ENCODE measurements at places on chromosomes 3 and 15.
A peak's percentile ranks its signal among the peaks of the same experiment; 100 is the strongest.

GRCh38 chr3:128316481-128316891 is 150.2 kb downstream of the DNAJB8 start:
- no peak for DNase-seq

DNA sequence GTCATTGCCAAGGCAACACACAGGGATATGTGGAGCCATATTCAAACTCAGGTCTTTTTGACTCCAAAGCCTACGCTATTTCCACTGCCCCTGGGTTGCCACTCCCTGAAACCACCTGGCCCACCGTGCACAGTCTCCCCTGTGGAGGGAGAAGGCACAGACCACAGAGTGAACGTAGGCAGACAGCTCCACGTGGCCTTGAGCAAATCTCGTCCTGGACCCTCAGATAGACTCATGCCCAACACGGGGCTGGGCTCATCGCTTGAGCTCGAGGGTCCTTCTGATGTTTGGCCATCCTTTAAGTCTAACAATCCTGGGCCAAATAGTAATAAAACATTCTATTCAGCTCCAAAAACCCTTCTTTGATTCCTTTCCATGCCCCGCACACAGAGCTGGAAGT is 72.0 kb downstream of the CPN2 start:
- no peak for DNase-seq

DNA sequence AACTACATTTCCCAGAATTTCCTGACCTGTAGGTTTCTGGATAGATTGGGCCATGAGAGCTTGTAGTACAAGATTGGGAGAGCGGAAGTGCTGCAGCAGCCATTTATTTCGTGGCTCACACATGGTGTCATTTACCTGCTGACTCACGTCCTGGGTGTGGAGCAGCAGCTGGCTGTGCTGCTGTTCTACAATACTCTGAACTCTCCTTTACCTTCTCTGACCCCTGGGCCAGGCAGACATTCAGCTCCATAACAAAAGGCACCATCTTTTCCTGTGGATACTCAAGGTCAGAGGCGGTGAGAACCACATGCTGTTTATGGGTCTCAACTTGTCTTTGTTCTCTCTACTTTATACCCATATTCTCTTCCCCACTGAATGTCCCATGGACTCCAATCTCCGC is 490.2 kb downstream of the IGSF11 start:
- no peak for DNase-seq

DNA sequence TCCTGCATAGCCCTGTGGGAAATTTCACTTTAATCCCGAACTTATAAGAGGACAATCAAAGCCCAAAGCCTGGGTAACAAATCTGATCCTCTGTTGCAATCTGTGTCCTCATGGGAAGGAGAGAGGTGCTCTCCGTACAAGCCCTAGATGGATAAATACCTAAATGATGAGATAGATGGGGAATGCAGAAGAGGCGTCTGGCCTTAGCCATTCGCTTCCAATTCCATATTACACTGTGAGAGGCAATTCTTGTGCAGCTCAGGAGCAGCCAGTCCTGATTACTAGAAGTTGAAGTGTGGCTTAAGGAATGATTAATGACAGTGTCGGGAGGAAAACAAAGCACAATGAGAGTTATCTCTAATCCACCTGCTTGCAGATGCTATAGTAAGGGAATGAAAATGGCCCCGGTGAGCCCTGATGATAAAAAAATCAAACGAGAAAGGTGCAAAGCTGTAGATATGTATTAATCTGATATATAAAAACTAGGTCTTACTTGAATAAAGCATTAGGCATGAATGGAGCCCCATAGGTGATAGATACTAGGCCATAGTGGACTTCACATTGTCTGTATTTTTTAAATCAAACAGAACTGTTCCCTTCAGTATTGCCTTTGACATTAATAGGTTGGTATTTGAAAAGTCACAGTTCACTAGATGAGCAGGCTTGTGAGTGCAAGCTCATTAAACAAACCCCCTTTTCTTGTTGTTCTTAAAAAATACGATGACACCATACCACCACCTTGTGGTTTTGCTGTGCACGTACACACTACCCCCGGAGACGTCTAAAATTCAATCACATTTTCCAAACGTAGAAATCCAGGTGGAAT is 54.2 kb upstream of the TMCO5A start:
- peak; percentile 51 for DNase-seq

- DNase-seq, result peak; percentile 82
These were observed 20.9 kb downstream of the KAT2B start for GRCh38 chr3:20060974-20061685.

GRCh38 chr15:44537735-44538240 is 841 bp downstream of the EIF3J start:
- peak; percentile 35 for DNase-seq

DNA sequence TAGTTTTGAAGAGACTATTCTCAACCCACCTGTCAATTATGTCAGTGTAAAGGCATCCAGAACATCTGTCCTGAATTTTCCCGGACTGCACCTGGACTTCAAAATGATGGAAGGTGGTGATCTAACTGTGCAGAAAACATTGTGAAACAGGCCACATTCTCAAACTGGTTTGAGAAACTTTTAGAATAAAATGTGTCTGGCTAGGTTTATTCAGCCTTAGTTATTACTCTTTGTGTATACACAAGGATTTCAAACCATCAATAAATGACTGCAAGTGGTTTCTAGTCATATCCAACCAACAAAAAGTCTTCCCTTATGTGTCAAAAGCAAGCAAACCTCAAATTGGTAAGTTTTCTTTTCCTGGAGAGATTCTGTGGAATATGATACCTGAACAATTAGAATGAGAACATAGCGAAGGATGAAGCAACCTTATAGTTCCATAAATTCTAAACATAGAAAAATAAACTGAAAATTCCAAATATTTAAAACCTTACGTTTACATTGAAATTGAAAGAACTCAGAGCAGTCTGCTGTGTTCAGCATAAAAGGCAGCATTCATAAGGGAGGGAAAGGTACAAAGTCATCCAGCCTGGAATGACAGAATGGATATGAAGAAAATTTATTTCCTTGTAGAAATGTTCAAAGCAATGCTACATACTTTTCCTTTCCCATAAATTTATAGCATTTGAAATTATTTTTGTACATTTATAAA is 306.6 kb upstream of the TGFBR2 start:
- DNase-seq, result no peak

- no peak for DNase-seq
These were observed 497.5 kb upstream of the CBLB start for GRCh38 chr3:106366352-106366751.

GRCh38 chr3:15206662-15207576 is 873 bp downstream of the CAPN7 start:
- peak; percentile 66 for DNase-seq

GRCh38 chr3:3278073-3278472 is 98.6 kb upstream of the CRBN start:
- DNase-seq, result no peak

DNA sequence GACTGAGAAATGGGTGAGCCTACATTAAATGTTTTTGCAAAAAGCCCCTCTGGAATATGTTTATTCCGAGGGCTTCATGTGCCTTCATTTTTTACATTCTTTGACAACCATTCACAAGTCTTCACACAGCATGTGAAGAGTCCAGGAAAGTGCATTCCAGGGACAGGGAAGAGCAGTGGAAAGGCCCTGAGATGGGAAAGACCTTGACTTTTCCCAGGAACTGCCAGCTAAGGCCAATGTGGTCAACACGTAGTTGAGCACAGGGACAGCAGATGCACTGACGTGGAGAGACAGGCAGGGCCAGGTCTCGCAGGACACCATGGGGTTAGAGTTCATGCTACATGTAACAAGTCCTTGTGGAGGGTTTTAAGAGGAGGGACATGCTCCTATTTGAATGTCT is 21.7 kb downstream of the SSR3 start:
- DNase-seq, result no peak

- DNase-seq, result no peak
These were observed 11.7 kb upstream of the SPATA12 start for GRCh38 chr3:57048728-57049127.

GRCh38 chr15:63575312-63575711 is 21.9 kb upstream of the FBXL22 start:
- no peak for DNase-seq

GRCh38 chr3:14297784-14298236 is 104.6 kb upstream of the SLC6A6 start:
- DNase-seq, result no peak

DNA sequence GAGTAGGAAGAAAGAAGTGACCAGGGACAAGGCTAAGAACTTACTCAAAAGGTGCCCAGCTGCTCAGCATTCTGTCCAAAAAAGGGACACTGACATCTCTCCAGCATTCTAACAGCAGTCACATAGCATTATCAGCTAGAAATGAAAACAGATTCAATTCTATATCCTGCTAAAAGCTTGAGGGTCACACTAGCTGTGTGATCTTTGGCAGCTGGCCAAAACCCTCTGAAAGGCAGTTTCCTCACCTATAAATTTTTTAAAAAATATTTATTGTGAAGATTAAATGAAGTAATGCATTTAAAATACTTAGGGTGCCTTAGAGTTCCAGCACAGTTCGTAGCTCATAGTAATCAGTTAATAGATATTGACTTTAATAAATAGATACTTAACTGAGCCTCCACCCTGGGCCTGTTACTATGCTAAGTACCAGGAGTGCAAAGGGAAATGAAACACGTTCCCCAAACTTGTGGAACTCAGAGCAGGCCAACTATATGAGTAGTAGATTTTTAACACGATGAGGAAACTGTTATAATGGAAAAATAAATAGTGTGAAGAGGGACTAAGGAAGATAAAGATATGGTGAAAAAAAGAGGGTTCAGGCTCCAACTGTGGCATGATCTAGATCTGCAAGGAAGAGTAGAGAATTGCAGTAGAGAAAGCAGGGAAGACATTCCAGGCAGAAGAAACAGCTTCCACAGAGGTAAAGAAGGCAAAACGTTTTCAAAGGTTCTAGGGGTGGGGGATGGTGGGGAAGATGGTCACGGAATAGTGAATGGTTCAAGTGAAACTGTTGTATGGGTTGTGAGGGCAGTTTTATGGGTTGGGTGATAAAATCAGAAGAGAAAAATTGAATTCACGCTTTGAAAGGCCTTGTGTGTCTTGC is 11.4 kb downstream of the CD86 start:
- DNase-seq, result peak; percentile 40

DNA sequence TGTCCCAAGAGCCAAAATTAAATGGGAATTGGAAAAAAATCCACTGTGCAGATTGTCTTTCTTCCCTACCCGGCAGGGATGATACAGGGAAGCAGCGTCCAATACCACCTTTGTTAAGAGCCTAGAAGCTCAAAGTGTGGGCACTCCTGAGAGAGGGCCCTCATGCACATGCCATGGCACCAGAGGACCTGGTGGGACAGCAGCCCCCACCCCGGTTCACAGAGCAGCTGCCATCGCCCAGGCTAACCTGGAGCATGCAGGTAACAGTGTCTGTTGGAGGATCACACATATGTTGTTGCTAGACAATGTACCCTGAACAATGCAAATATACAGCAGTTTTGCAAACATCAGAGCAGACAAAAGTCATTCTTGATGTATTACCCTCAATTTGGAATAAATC is 206.5 kb downstream of the TJP1 start:
- no peak for DNase-seq

GRCh38 chr3:141875374-141875892 is 1.0 kb upstream of the ATP1B3 start:
- peak; percentile 88 for DNase-seq

DNA sequence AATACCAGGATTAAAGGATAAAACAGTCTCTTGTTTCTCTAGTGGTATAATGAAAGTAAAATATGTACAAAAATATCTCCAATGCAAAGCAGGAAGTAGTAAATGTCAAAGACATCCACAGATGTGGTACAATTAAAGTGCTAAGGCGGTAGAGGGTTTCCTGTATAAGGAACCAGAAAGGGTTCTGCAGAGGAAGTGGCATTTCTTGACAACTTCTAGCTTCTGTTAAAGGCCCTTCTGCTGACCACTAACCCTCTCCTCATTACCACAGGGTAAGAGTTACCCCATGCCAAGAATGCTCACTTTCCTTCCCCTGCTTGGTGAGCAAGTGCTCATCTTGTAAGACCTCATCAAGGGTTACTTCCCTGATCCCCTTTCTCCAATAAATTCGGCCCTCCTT is 883.6 kb upstream of the NR2F2 start:
- peak; percentile 95 for DNase-seq

- no peak for DNase-seq
These were observed 5.0 kb upstream of the PAQR9 start for GRCh38 chr3:142968319-142969025.

GRCh38 chr3:147914532-147914931 is 505.4 kb downstream of the ZIC1 start:
- no peak for DNase-seq
